NCI-H524 treated with DMSO at 0.1 percent for 48 hours (cell line): ENCODE measurements at places on chromosomes 7 and 10.

GRCh38 chr10:130354976-130355795 lies 219.0 kb downstream of the GLRX3 start:
- no peak for DNase-seq

GRCh38 chr10:103192089-103192450 lies 1.0 kb downstream of the NT5C2 start:
- DNase-seq = no peak

- no peak for DNase-seq
These were observed 90.8 kb upstream of the EEPD1 start for GRCh38 chr7:36062154-36062815.

DNA sequence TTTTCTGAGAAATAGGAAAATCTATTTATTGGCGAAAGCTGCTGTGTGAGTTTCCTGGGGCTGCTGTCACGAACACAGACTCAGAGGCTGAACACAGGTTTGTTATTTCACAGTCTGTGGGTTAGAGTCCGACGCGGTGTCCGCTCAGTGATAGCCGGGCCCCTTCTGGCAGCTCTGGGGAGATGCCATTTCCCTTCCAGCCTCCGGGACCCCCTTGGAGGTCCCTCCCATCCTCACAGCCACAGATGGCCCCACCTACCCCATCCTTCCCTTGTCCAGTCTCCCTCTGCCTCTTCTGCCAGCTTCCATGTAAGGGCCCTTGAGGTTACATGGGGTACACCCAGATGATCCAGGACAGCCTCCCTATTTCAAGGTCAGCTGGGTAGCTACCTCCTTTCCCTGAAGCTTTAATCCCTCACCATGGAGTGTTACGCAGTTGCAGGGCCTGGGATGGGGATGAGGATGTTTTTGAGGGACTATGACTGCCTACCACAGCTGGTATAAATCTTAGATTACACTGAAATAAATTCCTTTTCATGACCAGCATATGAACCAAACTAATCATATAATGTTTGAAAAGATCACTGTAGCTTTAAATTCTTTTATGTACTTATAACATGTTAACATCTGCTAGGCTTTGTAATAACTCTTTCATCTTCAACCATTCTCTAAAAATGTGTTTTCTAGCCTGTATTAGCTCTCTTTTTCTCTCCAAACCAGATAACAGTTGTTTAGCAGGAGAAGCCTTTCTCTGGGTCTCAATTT lies 98.5 kb downstream of the WDR37 start:
- no peak for DNase-seq

DNA sequence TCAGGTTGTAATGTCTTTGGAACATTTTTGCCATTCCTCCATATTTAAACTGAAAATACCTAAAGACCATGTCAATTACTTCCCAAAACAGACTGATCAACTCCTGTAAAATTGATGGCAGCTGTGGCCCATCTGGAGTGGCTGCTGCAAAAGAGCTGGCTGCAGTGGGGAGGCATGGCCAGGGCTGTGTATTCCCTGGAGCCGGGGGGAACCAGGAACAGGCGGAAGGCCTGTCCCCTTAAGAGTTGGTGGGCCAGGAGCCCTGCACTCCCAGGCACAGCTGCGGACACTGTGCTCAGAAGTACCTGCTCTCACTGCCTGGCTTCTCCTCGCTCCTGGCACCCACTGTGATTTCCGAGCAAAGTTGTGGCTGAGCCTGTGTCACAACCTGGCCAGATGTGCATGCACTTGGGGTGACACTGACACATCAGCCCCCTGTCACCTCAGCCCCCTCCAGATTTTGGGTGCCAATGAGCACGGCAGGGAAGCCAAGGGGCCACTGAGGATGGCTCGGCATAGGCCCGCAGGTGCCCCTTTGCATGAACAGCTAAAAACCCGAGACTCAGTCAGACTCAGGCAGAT lies 116.1 kb downstream of the DGKB start:
- DNase-seq = no peak

- DNase-seq = no peak
These were observed 111.9 kb downstream of the USP6NL start for GRCh38 chr10:11499425-11500071.
